ENCODE measurements at places on chromosomes 1 and 21.

DNA sequence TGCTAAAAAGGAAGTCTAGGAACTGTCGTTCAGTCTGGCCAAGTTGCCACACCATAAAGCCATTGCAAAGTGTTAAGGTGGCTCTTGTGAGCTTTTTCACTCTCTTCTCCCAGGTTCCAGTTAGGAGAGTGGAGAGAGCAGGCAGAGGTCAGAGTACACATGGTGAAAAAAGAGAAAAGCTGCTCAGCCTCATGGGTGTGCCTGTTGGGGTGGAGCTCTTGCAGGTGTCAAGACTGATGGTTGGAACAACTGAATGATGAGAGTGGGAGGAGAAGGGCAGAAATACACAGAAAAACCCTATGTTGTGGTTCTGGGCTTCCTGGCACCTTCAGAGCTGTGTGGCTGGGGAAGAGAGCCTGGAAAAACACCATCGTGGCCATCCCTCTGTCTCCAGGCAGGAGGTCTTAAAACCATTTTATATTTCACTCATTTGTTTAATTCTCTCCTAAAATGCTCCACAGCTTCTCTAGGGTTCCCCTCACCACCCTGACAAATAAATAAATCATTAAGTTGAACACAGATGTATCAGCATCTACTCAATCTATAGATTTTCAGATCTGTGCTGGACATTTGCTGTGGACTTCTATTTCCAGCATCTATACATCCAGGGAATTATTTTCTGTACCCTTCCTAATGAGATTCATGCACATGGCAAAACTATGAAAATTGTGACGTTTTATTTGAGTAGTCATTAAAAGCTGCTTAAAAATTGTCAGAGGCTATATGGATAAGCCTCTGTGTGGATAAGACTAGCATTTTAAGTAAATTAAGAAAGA lies 17.5 kb downstream of the UBASH3A start:
- no peak for DNase-seq

- DNase-seq = no peak
These were observed 22.0 kb downstream of the KIAA0319L start for GRCh38 chr1:35535243-35535642.

DNA sequence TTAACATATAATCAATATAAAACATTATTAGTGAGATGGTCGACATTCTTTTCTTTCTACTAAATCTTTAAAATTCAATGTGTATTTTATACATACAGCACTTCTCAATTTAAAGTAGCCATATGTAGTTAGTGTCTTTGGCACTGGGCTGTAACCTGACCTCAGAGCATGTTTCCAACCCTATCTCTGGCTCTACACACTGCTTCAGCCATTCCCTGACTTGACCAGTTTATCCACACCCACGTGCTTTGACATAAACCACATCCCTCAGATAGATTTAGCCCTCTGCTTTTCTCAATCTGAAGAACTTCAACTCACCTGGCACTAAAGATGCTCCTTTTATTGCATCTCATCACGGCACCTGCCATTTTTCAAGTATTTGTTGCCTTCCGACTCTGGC lies 58.3 kb downstream of the RGS2 start:
- DNase-seq = no peak

GRCh38 chr1:31199949-31200348 lies 39.7 kb downstream of the NKAIN1 start:
- DNase-seq = no peak
